ENCODE measurements at places on chromosomes 12 and 14. TPM values are rescaled to one million over a fixed set of nuclear protein-coding genes. Genes with fewer than 3 reads are reported as not detected.
A peak's percentile ranks its signal among the peaks of the same experiment; 100 is the strongest.

- DNase-seq, result no peak
Observed at GRCh38 chr14:91257328-91258010, 13.0 kb upstream of the GPR68 start.

GRCh38 chr14:71165121-71166031, 258.1 kb downstream of the PCNX1 start:
- no peak for DNase-seq

DNA sequence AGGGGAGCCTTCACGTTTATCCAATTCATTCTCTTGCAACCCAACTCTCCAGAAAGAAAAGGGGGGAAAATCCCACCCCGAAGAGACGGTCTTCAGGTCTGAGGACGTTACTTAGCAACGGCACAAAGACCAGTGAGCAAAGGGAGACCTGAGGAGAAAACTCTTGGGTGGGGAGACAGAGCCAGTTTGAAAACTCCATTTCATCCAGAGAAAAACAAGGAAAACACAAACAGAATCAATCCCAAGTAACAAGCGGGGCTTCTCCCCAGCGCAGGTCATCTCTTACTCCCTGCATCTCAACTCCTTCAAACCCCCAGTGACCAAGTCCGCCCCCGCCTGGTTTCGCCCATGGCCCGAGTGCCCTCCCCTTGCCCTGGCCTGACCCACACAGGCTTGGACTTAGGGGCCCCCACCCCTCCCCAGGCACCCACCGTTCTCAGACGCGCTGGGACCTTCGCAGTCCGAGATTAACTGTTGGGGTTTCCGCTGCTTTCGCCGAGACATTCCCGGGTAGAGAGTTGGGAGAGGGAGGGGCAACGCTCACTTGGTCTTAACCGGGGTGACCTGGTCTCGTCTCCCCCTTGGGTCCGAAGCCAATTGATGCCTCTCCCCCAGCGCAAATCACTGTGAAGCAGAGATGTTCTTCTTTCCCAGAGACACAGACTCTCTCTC, 10.4 kb upstream of the SALL2 start:
- DNase-seq, result no peak

DNA sequence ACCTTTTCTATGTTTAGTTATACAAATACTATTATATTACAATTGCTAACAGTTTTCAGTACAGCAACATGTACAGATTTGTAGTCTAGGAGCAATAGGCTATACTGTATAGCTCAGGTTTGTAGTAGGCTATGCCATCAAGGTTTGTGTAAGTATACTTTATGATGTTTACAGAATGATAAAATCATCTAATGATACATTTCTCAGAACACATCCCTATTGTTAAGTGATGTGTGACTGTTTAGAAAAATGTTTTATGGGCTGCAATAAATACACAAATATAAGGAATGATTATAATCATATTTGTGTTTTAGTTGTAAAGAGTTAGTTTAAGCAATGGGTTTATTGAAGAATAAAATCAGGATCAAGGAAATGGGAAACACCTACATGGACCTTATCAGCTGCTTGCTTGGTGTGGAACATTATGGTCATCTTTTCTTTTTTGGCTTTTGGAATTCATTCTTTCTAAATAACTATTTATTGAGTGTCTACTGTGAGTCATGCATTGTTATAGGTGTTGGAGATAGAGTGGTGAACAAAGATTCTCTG, 24.5 kb upstream of the FBXO33 start:
- no peak for DNase-seq

DNA sequence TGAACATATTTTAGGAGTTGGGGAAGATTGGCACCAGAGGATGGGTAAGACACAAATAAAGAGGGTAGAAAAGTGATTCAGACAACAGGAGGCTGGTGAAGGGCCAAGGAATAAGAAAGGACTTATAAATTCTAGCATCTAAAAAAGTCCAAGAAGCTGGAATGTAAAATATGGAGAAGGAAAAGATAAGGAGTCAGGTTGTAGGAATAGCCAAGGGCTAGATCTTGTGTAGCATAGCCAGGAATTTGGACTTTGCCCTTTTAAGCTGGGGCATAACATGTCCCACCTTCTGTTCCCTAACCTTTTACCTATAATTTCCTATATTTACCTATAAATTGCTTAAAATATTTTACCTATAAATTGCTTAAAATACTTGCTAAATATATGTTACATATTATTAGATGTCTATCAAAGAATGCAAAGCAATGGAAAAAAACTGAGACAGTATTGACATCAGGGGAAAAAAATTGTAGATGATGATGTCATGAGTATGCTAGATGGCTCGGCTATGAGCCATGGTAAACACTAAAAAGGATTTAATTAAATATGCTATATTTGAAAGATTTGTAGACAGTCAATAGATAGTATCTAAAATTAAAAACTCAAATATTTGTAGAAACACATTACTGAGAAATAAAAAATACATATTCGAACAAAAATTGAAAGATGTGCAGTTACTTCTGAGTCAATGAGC, 99.7 kb upstream of the PLEKHG7 start:
- no peak for DNase-seq

DNA sequence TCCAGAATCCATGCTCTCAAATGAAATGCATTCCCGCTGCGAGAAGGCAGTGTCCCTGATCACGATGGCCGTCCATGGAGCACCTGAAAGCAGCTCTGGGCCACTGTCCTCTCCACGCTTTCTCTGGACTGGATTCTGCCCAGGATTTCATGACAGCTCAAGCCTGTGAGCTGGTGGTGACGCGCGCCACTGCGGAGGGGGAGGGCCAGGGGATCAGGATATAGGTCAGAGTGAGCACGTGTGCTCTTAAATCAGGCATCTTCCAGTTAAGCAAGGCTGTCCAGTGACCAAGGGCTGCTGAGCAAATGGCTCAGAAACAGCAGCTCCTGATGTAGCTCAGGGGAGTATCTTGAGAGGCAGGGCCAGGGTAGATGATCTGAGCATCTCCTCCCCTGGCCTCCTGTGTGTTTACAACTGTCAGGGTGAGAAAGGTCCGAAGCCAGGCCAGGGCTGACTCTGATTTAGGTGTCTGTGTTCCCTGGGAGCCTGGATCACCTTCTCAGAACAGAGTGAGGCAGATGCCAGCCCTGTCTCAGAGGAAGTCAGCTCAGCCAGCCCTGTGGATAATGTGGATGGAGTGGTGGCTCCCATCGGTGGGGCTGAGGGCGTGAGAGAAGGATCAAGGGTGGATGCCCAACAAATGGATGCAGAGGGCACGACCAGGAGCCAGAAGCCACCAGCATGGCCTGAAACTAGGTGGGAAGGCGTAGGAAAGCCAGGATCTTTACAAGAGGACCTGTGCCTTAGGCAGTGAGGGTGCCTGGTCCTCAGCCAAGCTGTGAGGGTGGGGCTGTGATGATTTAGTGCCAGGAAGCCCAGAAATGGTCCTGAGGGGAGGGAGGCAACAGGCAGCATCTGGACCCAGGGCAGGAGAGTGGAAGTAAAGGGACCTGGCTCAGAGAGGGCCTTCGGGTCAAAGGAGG, 55.3 kb downstream of the ELK3 start:
- DNase-seq, result no peak

- no peak for DNase-seq
Observed at GRCh38 chr14:69190191-69190590, 1.1 kb upstream of the EXD2 start.

DNA sequence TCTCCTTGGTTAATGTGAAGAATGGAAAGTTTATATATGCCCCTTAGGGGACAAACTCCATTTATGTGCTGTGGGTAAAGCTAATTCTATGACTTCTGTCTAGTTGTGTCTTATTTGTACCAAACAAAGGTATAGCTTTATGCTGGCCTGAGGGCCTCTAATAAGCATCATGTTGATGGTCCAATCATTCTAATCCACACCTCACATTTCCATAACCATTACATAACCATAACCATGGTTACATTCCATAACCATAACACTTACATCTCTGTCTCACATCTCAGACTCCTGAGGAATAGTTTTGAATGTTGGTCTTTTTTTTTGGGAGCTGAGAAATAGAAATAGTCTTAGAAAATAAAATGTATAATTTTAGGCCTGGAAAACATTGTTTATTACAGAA, 1097.1 kb downstream of the FLRT2 start:
- no peak for DNase-seq

DNA sequence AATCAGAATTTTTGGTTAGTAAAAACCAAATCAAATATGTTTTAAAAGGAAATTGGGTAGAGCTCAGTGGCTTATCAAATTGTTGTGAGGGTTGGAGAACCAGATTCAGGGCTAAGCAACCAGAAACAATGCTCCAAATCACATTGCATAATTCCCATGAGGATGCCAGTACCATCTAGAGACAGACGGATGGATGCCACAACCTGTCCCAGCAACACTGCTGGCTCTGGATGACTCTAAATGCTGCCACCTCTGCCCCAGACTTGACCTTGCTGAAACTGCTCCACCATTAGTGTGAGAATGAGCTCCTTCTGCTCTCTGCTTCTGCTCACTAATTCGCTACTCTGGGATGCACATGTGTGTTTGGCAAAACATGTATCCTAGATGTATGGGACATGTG, 43.9 kb downstream of the FRS2 start:
- DNase-seq, result no peak

GRCh38 chr12:12560587-12561370, 1.9 kb downstream of the DUSP16 start:
- peak; percentile 35 for DNase-seq

- no peak for DNase-seq
Observed at GRCh38 chr12:80912901-80913770, 24.6 kb downstream of the LIN7A start.

- no peak for DNase-seq
Observed at GRCh38 chr14:103156651-103157378, 33.6 kb downstream of the TNFAIP2 start.

DNA sequence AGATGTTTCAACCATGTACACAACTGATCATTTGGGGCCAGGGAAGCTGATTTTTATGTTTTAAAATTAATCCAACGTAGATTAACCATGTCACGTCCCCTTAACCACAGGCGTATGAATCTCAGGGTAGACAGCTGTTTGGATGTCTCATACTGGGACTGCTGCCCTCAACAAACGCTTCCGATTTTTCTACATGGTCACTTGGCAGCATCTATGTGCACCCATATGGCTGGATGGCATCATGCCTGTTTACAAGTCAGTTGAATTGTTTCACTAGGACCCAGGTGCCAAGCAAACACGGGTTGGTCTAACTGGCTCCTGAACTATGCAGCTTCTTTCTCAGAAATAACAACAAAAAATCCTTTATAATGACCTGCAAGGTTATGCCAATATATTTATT, 393.8 kb downstream of the NPAS3 start:
- DNase-seq, result no peak

GRCh38 chr14:59507063-59507751, 22.9 kb downstream of the JKAMP start:
- peak; percentile 40 for DNase-seq

GRCh38 chr12:110312581-110313360, 31.7 kb downstream of the ATP2A2 start:
- DNase-seq, result no peak

DNA sequence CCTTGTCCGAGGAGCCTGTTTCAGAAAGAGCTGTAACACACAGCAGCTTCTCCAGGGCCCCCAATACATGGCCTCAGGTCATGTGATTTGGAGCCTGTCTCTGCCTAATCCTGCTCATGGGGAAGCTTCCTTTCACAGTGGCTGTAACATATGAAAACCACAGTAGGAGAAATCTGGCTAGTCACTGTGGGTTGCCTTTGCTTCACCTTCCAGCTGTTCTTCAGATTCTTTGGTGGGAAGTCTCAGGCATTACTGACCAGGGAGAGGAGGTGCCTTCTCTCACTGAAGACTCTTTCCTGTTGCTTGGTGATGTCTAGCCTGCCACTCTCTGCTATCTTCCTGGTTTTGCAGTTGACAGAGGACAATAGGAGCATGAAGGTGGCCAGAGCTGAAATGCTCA, 350.6 kb downstream of the DPF3 start:
- DNase-seq, result no peak

- DNase-seq, result no peak
Observed at GRCh38 chr12:52776913-52777395, at the start of gene KRT76. KRT76 (minus strand) TSS chr12:52777345; CDS start chr12:52777291, 54 bp downstream.

GRCh38 chr14:36750244-36750643, 88.6 kb downstream of the PAX9 start:
- DNase-seq, result no peak

- DNase-seq, result no peak
Observed at GRCh38 chr12:43282106-43282505, 269.9 kb downstream of the ADAMTS20 start.

DNA sequence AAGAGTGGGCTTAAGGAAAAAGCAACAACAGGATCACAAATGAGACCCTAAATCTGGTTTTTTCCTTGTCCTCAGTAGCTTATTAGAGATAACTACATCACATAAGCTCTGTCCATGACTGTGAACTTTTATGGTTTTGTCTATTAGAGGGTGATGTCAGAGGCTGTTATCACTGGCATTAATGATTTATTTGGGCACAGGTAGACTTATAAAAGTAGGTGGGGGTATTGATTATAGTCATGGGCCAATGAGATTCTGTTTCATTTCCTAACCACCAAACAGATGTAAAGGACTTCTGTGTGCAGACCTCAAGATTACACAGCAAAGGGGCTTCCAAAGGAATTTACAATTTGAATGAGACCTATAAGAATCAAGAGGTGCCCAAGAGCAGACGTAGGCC, 316.4 kb downstream of the NRXN3 start:
- no peak for DNase-seq

SEL1L gene
- total RNA-seq, result 58.7 TPM

ACOT6 gene
- not detected for total RNA-seq

NFATC4 gene
- total RNA-seq, result 0.54 TPM

POTEM gene
- total RNA-seq, result not detected

RFLNA gene
- not detected for total RNA-seq

PPP1R1A gene
- not detected for total RNA-seq

FSCB gene
- total RNA-seq, result not detected

PABPN1 gene
- total RNA-seq, result 289 TPM

WNT5B gene
- 0.08 TPM for total RNA-seq

SRRM4 gene
- not detected for total RNA-seq

PPM1H gene
- 0.04 TPM for total RNA-seq

ACTR6 gene
- total RNA-seq, result 27.9 TPM

AQP2 gene
- not detected for total RNA-seq
